Breast epithelium (tissue), 4 donors: ENCODE measurements at places on chromosomes 7 and 10. TPM values are rescaled to one million over a fixed set of nuclear protein-coding genes. Genes with fewer than 3 reads are reported as not detected.

The WNT8B gene
- total RNA-seq, result not detected

DNA sequence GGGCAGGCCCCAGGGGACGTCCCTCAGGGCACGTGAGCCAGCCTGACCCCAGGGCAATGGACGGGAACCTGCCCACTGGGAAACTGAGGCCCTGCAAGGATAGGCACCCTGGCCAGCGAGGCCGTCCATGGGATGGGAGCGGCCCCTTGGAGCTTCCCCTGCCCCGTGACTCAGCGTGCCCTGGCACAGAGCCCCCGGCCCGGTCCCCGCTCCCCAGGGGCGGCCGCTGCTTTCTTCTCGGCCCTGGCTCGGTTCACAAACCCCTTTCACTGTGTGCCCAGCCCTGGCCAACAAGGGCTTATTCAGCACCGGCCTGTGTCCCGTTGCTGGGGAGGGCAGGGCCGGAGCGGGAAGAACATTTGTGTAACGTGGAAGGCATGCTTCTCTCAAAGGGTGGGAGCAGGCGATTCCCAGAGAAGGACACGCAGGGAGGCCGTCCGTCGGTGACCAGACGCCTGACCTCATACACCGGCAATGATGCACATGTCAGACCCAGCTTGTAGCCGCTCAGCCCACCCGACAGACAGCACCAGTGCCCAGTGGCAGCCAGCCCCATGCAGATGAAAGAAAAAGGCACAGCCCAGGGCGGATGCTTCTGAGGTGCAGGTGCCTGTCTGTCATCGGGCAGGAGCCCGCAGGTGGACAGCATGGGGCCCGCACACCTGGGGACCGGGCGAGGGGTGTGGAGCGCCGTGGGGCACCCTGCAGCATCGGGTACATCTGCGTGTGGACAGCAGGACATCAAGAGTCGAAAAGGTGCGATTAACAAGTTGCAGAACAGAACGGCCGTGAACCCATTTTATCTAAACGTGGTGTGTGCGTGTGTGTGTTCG lies 94.5 kb downstream of the PDGFA start:
- DNase-seq, result no peak

DNA sequence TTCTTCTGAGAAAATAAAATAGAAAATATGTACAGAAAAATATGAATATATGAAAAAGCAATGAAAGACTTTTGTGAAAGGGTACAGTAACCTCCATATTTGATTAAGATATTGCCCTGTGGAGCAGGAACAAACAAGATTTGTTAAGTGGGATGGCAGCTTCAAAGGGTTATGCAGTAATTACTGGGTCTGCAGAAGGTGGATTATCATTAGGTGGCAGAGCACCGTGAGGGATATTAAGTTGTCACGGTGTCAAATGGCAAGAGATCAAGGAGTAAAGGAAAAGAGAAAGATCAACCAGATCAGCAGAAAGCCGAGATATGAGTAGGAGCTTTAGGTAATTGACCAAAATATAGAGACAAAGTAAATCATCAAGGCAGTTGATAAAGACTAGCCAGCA lies 44.1 kb downstream of the DGKB start:
- DNase-seq, result no peak

DNA sequence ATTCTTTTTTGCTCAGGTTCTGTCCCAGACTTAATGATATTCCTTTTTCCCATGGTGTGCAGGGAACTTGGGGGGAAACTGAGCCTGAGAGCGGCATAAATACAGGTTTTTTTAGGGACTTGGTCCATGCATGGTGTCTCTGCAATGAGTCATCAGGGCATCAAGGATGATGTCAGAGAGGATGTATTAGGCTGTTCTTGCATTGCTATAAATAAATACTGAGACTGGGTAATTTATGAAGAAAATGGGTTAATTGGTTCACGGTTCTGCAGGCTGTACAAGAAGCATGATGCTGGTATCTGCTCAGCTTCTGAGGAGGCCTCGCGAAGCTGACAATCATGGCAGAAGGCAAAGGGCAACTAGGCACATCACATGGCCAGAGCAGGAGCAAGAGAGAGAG lies 185.4 kb downstream of the RAB11FIP2 start:
- no peak for DNase-seq
